ENCODE measurements at places on chromosomes 2 and 18.

DNA sequence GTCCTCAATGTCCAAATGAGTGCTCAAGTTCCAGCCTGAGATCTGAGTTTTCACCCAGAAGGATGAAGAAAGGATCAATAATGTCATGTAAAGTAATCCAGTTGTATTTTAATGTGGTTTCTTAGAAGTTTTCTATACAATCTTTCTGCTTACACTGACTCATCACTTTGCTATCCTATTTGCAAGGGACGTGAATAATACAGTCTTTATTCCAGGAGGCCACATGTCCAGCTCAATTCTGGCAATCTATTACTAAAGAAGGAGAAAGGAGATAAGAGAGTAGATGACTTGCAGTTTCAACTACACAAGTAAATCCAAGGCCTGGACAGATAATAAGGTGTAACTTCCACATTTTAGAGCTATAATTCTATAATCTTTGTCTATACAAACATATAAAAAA lies 601.1 kb upstream of the SETBP1 start:
- no peak for DNase-seq

GRCh38 chr18:54717673-54718407 lies 110.4 kb upstream of the RAB27B start:
- DNase-seq = no peak

GRCh38 chr2:20446917-20447436 lies at the start of gene RHOB:
RHOB (plus strand) TSS chr2:20447074; CDS start chr2:20447466, 392 bp downstream.
- DNase-seq = peak; percentile 69

- no peak for DNase-seq
Observed at GRCh38 chr2:195407783-195408182, 249.2 kb upstream of the SLC39A10 start.

DNA sequence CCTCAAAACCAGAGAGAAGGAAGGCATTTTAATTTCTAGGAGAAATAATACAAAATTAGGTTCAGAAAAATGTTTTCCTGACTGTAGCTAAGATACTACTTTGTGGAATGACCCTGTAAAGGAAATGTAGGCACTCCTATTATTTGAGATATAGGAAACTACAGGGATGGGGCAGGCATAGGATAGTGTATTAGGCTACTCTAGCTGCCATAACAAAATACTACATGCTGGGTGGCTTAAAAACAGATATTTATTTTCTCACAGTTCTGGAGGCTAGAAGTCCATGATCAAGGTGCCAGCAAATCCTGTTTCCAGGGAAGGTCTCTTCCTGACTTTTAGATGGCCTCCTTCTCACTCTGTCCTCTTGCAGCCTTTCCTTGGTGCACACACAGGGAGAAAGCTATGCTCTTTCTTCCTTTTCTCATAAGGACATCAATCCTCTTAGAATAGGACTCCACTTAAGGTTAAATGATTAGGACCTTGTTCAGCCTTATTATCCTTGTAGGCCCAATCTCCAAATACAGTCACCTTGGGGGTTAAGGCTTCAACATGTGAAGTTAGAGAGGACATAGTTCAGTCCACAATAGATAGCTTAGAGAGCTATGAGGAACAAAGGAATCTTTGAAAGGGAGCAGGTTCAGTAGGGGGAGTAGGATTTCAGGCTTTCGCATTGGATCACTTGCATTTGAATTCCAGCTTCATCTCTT lies 14.0 kb upstream of the CAVIN2 start:
- DNase-seq = no peak

- DNase-seq = no peak
Observed at GRCh38 chr2:5594249-5594695, 97.9 kb upstream of the SOX11 start.

- no peak for DNase-seq
Observed at GRCh38 chr2:63046961-63047320, 3.7 kb upstream of the OTX1 start.

DNA sequence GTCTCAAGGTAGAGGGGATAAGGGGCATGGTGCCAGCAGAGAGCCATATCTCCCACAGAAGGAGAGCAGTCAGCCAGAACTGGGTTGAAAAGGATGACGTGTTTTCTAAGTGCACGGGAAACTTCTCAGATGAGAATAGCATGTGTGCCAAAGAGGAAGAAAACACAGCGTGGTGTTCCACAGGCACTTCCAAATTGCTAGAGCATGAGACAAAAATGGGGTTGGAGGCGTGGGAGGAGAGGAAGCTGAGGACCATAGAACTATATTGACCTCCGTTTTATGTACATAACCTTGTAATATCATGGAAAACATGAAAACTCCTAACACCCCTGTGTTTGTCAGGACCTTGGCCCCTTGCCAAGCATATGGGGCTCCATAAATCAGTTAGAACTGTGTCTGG lies 682.7 kb upstream of the RAB6C start:
- no peak for DNase-seq

GRCh38 chr18:29629493-29630036 lies 1413.0 kb downstream of the DSC3 start:
- no peak for DNase-seq

GRCh38 chr2:26772064-26773001 lies 8.2 kb downstream of the SLC35F6 start:
- DNase-seq = no peak

DNA sequence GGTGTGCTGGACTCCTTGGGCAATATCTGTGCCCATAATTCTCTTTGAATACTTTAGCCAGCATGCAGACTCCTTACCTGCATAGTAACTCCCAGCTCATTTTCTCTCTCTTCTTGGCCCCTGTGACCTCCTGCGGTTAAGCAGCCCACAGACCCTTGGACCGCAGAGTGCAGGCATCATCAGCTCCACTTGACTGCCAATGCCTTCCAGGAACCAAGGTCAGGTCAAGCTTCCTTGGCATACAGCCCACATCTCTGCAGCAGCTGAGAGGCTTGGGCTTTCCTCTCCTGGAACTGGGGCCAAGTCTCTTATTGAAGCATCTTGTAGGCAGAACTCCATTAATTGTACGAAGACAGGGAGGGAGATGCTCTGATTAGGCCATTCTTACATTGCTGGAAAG lies 130.1 kb upstream of the PIEZO2 start:
- no peak for DNase-seq

DNA sequence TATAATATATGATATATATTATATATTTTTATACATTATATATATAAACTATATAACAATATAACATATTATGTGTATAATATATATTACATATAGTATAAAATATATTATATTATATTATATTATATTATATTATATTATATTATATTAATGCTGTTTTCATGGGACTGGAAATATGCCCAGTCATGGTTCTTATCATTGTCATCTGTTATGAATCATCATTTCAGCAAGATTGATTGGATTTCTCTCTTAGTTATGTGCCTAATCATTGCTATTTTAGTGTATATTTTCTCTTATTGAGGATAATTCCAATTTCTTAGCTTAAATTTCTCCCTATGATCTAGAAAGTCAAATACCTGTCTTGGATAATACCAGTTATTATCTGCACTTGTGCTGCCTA lies 617.8 kb downstream of the TRIB2 start:
- no peak for DNase-seq

DNA sequence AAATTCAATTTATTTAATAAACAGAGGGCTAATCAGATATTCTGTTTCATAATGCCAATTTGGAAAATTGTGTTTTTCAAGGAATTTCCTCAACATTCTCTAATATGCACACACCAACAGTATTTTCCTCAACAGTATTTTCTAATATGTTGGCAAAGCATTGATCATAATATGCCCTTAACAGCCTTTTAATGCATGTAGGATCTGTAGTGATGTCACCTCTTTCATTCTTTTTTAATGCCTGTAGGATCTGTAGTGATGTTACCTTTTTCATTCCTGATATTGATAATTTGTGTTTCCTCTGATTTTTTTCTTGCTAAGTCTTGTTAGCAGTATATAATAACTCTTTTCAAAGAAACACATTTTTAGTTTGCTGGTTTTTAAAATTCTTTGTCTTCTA lies 15.9 kb downstream of the VWA3B start:
- no peak for DNase-seq

GRCh38 chr2:172791953-172792352 lies 56.3 kb downstream of the RAPGEF4 start:
- DNase-seq = no peak

GRCh38 chr18:1806884-1807615 lies 764.3 kb downstream of the METTL4 start:
- no peak for DNase-seq

- DNase-seq = no peak
Observed at GRCh38 chr2:118925476-118925875, 16.5 kb upstream of the MARCO start.

GRCh38 chr2:218448934-218449333 lies 30.0 kb downstream of the VIL1 start:
- no peak for DNase-seq

DNA sequence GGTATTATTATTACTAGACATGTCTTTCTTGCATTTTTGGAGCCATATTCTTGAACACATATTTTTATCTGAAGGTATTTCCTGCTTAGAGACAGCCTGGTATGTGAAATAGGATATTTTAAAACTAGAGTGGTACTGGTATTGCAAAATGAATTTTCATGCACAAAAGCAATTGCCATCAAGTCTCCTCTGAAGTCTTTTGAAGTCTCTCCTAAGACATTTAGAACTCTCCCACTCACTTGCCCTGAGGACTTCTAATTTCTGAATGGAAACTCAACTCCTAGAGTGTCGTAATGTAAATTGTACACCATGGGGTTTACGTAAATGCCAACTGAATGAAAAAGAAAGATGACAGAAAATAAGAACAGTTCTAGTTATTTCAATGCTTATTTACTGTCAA lies 967.0 kb downstream of the DCDC2C start:
- no peak for DNase-seq

GRCh38 chr18:6497543-6497942 lies 82.8 kb upstream of the L3MBTL4 start:
- no peak for DNase-seq

GRCh38 chr2:137250401-137250800 lies 485.1 kb downstream of the THSD7B start:
- DNase-seq = no peak

- DNase-seq = no peak
Observed at GRCh38 chr2:8980096-8980495, 23.4 kb downstream of the MBOAT2 start.

- peak; percentile 50 for DNase-seq
Observed at GRCh38 chr2:134120733-134121630, 132.9 kb upstream of the MGAT5 start.

DNA sequence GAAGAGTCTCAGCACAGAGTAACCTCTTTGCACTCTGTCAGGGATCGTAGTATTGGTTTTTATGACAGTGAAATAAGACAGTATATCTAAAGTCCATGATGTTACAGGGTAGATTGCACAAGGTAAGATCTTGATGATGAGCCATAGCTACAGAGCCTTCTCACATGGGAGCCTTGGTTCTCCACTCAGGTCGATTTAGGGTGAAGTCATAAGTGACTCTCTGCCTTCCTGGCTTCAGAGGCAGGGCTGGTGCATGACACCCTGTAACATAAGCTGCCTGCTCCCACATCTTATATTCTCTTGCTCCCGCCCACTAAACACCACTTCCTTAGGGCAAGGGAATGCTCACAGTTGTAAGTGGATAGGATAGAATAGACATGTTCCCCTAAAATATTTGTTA lies 13.3 kb downstream of the DAPL1 start:
- no peak for DNase-seq

GRCh38 chr2:51212374-51212773 lies 180.4 kb upstream of the NRXN1 start:
- no peak for DNase-seq

Data from activated CD8-positive, alpha-beta memory T cell treated with anti-CD3 and anti-CD28 coated beads for 1 hour (primary cell).